Glutamatergic neuron (in vitro differentiated cells): ENCODE measurements at places on chromosomes 5 and 9. TPM values are rescaled to one million over a fixed set of nuclear protein-coding genes. Genes with fewer than 3 reads are reported as not detected.

DDX46 gene
- 53.3 TPM for total RNA-seq

PRUNE2 gene
- 63.8 TPM for total RNA-seq

C9orf57 gene
- total RNA-seq, result not detected

CARTPT gene
- total RNA-seq, result not detected

AJM1 gene
- total RNA-seq, result 15.3 TPM

C9orf43 gene
- total RNA-seq, result 0.47 TPM

DNA sequence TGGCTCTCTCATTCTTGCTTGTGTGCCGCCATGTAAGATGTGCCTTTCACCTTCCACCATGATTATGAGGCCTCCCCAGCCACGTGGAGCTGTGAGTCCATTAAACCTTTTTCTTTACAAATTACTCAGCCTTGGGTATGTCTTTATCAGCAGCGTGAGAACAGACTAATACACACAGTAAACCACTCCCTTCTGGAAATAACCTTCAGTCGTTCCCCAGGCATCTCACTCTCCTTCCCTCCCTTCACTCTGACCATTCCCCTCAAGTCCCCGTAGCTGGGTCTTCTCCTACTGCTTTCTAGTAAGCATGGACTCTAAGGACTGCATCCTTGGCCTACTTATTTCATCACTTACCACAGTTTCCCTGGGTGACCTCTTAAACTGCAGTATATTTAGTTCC is 493.9 kb downstream of the CCDC171 start:
- no peak for DNase-seq

GRCh38 chr5:26245321-26245720 is 793.1 kb downstream of the CDH9 start:
- no peak for DNase-seq

DNA sequence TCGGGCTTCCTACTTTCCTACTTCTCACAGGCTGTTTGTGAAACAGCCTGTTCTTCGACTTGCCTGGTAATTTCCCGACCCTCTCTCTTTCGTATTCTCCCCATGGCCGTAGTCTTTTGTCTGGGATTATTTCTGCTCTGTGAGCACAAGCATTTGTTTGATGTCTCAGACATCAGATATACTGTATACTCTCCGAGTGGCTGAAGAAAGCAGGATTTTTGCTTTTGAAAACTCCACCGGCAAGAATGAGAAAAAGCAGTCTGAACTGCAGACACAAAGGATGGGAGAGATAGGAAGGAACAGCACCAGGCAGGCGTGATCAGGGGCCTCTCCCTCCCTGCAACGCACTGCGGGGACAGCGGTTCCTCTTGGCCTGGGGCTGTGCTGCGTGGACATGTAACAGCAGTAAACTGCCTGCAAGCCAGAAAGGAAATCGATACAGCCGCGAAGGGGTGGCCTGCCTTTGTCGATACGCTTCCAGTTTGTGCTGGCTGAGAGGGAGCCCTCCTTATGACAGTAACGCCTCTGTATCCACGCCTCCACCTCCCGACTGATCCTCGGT is 313.9 kb upstream of the TLE4 start:
- peak; percentile 46 for DNase-seq

GRCh38 chr9:127018935-127019334 is 103.5 kb downstream of the ANGPTL2 start:
- DNase-seq, result no peak

DNA sequence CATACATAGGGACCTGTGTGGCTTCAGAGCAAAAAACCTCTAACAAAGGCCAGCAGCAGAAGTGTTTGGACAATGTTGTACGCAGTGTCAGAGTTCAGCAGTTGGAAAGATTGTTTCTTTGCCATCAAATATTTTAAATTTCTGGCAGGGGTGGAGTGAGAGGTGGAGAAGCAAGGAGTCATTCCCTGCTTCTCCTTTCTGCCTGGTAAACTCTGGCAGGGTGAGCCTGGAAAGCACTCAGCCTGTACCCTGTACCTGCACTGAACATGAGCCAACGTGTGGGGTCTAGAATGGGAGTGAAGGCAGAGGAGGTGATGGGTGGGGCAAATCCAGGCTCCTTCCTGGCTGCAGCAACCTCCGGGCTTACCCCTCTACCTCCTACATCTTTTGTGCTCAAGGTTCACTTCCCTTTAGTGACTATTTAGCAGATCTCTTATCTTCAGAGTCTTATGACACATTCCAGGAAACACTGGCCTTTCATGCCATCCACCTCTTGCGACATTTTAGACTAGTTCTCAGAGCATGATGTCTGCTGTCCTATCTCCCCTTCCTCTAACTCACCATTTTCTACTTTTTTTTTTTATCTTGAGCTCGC is 445.0 kb upstream of the PIK3R1 start:
- DNase-seq, result no peak

GRCh38 chr9:88984543-88984883 is 6.8 kb upstream of the S1PR3 start:
- no peak for DNase-seq

GRCh38 chr9:118009614-118010013 is 305.4 kb downstream of the TLR4 start:
- no peak for DNase-seq

GRCh38 chr9:109556061-109556460 is 58.0 kb upstream of the PTPN3 start:
- DNase-seq, result no peak

DNA sequence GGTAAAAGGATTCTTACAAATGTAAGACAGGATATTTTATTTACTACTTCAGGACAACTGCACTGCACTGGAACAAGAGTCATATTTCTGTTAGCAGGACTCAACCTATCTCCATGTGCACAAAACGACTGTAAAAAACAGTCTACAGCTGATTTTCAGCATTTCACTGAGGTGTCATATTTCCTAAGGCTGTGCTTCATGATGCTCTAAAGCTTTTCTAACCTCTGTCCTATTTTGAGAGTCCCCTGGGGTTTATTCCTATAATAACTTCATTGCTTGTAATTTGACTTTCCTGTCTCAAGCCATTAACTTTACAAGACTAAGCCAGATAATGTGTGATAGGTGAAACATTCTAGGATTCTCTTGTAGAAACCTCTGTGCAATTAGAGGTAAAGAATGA is 472.3 kb downstream of the HINT1 start:
- no peak for DNase-seq

GRCh38 chr9:520302-520701 is 305.6 kb downstream of the DOCK8 start:
- no peak for DNase-seq

- no peak for DNase-seq
Measured at GRCh38 chr5:73801686-73802085, 175.7 kb downstream of the ARHGEF28 start.

DNA sequence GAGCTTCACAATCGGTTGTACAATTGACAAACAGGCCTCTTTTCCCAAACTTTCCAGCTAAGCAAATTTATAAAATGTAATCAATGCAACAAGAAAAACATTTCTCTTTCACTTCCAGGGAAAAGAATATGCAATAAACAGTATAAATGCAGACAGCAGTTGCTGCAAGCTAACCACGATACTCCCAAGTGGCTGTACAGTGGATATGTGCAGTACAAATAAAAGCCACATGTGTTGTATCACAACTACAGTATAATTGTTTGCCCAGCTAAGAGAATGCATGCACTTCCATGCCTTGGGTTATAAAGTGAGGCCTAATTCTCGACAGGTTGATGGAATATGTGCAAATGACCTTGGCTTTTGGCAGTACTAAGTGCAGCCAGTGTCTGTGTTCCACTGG is 16.7 kb upstream of the PDCL start:
- no peak for DNase-seq

DNA sequence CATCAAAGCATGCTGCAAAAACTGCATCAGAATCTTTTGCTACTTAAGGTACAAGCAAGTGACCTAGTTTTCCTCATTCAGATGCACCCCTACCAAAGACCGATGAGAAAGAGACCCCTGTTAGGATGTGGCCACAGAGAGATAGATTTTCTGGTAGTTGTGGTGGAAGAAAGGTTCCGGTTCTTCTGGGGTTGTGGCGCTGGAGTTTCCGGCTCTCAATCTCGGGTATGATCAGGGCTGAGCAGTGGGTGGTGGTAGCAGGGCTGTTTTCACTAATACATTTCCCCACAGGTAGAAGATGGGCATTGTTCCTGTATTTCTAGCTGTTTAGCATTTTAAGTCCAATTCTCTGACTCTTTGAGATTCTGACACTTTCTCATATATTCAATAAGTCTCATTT is 58.4 kb downstream of the PCSK1 start:
- no peak for DNase-seq

GRCh38 chr9:93656426-93657239 is 80.2 kb downstream of the PHF2 start:
- DNase-seq, result peak; percentile 11

- no peak for DNase-seq
Measured at GRCh38 chr9:86846656-86847055, 100.7 kb downstream of the GAS1 start.

DNA sequence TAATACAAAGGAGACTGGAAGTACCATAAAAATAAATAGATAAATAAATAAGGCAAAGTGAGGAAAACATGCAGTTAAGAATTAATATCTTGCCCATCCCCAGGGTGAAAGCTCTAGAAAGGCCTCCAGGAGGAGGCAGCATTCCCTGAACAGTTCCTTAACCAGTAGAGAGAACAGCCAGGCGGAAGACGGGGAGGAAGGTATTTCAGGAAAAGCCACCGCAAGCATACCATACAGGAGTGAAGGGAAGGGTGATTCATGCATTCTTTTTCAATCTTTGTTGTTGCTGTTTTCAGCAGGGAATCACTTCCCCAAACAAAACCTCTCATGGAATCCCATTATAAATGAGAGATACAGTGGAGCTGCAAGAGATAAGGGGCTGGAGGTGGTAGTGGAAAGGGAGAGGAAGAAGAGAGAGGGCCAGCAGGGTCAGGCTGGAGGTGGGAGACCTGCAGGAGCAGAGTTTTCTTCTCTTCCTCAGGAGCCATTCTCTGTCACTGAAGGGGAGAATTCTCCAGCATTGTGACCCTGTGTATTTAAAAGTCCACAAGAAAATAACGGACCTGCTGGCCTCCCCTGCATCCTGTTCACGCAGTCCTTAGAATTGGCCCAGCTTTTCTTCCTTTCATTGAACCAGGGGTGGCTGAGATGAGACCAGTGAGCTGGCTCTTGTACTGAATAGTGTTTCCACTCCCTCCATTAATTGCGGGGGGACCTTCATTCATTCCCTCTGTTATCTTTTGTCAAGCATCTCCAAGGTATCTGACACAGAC is 255.9 kb downstream of the FAM114A2 start:
- DNase-seq, result no peak

- no peak for DNase-seq
Measured at GRCh38 chr9:76022317-76022716, 131.8 kb downstream of the PCSK5 start.

DNA sequence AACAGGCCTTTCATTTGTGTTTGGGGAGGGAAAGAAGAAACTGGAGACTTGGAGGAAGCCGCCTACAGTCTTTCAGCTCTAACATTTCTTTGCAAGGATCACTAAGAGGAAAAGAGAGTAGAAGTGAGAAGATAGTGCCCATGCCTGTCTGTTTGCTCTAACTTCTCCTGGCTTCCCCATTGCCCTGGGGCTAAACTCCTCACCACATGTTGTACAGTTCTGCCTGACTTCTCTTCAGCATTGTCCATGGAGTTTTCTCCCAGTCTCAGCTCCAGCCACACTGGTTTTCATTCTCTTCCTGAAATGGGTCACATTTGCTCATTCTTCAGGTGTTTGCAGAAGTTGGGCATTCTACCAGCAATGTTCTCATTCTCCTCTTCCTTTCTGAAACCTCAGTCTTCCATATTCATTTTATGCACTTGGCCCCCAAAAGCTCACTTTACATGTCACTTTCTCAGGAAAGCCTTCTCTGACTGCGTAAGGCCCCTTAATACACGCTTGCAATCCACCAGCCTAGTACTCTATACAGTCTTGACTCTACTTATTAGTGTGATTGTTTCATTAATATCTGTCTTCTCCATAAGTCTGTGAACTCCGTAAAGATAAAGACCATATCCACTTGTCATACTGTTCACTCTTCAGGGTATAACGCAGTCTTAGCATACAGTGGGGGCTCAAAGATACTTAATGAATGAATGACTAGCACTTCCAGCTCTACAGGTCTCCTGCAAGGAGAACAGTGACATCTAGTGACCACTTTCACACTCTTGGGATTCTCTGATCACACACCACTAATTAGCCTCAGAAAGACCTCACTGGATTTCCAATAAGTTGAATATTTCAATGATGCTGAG is 40.2 kb upstream of the TRIM32 start:
- DNase-seq, result no peak

GRCh38 chr5:120794121-120794520 is 330.0 kb downstream of the PRR16 start:
- no peak for DNase-seq
